Cerebellar nuclear complex (tissue), 1 donor: ENCODE measurements at places on chromosomes 2 and 18.

DNA sequence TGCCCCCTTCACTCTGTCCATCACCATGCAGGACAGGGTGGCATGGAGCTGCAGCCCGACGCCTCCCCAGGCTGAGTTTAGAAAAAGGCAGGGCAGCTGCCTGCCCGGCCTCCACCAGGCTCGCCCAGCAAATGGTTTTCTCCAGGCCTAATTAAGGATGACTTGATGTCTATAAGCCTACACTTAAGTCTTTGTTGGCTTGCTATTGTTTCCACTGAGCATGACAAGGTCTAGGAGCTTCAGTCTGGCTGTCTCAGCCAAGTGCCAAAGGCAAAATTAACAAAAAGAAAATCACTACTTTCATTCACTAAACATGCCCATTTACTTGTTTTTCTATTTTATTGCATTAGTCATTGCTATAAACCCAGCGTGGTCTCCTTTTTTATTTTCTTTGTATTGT, 372.2 kb downstream of the INSIG2 start:
- no peak for DNase-seq

- DNase-seq: no peak
Observed at GRCh38 chr2:31296641-31297287, 62.8 kb downstream of the EHD3 start.

DNA sequence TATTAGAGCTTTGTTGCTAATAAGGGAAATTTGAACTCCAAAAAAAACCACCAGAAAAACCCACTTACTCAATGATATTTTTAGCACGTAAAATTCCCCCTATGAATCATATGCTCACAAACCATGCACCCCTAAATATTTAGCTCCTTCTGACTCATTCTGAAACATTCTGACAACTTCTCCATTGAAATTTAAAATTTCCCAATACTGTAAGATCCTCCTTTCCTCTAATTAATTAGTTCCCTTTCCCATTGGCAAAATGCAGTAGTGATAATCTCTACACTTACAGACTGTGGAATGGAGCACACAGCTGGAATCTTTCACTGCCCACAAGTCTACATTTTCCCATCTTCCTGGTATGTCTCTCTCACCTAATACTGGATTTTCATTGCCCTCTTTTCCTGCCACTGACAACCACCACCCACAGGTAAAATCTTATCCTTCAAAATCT, 215.8 kb upstream of the ACVR2A start:
- DNase-seq: no peak

GRCh38 chr18:68314403-68314802, 400.5 kb downstream of the TMX3 start:
- DNase-seq: no peak

GRCh38 chr2:17934721-17935120, 56.3 kb downstream of the KCNS3 start:
- DNase-seq: no peak

GRCh38 chr2:96447726-96448125, 57.4 kb downstream of the NEURL3 start:
- no peak for DNase-seq

DNA sequence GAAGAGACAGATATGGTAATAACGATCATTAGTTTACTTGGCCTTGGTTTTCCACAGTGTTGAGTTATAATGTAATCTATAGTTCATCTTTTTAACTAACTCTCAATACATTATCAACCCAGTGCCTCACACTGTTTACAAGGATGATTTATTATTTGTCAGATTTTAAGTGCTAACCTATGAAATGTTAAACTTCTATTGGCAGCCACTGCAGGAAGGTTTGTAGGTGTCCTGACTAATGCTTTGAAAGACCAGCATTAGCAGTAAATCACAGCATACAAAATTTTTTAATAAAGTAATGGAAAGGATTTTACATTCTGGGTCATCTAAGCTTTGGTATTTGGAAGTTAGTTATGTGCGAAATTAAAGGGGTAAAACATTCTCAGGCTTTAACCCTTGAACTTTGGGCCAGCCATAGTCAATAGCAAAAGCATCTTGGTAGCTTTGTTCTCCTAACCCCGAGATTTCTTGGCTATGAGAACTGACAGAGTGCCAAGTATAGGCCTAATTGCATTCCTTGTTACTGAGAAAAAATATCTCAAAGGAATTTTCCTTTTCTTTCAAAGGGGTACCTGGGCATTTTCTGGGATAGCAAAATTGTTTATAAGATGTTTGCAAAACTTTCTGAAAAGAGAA, 30.6 kb downstream of the SPATS2L start:
- no peak for DNase-seq

DNA sequence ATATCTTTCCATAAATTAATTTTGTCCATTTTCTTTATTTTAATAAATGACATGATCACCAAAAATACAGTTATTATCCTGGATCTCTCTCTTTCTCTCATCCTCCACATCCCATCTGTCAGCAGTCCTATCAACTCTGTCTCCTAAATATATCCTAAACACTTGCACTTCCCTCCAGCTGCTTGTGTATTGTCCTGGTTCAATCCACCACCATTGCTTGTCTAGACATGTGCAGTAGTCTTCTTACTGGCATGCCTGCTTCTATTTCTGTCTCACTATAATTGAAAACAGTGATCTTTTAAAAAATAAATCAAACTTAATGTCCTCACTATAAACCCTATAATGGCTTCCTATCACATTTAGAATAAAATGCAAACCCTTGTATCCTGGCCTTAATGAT, 2168.6 kb upstream of the PIK3C3 start:
- DNase-seq: no peak

- DNase-seq: no peak
Observed at GRCh38 chr2:212770240-212770639, 231.6 kb upstream of the ERBB4 start.

DNA sequence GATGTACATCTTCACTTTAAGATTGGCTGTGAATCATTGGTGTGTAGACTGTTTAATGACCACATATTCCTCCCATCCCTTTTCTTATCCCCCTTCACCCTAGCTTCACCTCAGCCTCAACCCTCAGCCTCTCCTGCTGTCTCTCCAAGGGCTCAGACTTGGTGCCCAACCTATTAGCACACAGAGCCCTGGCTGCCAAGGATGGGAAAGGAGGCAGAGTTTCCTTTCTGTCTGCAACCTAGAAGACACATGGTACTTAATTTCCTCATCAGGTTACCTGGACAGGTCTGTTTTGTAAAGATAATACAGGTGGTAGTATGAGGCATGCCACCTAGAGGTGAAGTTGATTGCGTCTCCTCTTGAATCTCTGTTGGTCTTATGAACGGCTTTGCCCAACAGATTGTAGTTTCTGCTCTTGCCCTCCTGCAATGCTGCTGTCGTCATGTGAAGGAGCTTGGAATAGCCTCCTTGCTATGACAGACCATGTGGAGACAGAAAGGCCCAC, 44.5 kb upstream of the RMND5A start:
- no peak for DNase-seq

DNA sequence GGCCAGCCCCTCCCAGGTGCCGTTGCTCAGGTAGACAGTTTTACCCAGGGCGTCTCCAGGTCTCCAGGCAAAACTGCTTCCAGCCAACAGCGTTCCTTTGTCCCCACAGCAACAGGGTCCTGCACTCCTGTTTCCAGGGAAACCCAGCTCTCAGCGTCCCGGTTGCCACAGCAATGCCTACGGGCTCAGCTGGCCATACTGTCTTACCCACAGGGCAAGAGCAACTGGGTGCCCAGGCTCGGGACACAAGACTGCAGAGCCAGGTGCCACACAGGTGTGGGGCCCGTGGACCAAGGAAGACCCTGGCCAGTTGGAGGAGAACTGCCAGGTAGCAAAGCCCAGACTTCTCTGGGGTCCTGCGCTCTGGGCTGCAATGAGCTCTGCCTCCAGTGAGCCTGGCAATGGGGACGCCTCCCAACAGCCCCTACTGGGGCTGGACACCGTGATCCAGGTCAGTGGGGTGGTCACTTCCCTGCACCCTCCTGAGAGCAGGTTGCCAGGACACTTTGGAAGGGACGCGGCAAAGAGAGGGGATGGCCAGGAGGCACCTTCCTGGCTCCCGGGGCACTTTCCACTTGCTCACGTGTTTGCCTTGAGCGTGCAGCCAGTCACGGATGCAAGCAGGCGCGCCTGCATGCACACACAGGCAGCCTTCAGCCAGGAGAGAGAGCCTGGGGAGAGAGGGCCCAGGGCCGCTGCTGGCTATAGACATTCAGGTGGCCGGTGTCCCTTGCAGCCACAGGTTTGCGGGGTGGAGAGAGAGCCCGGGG, at the start of gene CROCC2:
Gene CROCC2 (plus strand): TSS at position 196 of the 770 bp plus-strand sequence. CDS start 178 bp downstream, at position 374.
- DNase-seq: no peak

DNA sequence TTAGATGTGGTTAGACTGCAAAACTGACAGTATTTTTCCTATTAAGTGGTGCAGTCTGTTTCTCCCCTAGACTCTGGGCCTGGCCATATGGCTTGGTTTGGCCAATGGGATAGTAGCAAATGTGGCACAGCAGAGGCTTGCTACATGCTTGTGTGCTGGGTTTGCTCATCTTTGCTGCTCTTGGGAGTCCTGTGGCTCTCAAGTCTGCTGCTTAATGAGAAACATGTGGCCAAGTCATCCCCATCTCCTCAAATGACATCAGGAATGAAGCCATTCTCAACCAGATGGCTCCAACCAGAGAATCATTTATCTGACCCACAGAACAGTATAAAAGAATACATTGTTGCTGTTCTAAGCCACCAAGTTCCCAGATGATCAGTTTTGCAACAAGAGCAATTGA, 57.1 kb upstream of the PAX3 start:
- DNase-seq: no peak

DNA sequence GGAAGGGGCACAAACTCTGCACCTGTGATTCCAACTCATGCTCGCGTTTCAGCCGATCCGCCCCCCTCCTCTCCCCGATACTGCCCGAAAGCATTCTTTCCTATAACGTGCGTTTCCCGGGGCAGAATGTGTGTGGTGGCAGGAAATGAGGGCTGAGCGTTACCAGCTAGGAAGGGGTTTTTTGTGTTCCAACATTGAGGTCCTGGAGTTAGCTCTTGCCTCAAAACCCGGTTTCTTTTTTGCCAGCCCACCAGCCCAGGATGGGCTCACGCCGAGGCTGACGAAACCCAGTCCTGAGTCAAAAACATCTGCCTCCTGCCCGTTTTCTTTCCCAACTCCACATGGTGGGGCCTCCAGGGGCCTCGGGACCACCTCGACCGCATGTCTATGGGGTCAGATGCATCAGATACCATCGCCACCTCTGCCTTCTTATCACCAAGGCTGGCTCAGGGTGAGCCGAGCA, 113.7 kb upstream of the COPS8 start:
- DNase-seq: no peak

DNA sequence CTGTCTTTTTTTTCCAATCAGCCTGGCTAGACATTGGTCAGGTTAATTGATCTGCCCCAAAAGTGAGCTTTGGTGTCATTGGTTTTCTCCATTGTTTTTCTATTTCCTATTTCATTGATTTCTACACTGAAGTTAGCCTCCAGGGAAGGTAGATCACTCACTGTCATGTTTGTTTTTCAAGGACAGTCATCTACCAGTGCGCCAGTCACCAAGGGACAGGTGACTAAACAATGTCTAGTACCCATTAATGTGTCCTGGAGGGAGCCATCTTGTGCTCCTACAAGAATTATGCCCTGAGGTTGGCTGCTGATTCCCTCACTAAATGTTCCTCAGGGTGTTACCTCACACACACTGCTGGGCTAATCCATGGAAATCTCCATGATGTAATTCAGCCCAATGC, 17.6 kb upstream of the USP40 start:
- DNase-seq: no peak

DNA sequence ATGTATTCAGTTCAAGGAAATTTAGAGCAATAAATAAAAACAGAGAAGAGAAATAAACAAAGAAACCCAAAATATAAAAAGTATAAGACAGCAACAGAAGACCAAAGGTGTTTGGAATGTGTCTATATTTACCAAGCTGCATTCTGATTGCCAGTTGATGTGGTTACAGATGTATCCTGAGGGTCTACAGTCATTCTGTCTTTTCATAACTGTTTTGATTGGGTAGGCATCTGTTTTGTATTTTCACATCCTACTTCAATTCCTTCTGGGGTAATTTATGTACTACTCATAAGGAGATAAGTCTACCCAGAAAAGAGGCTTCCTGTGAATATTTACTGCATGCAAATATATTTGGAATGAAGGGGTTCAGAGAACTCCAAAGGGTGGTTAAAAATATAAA, 596.8 kb upstream of the GCFC2 start:
- no peak for DNase-seq

GRCh38 chr2:177592945-177593344, 200.4 kb downstream of the AGPS start:
- DNase-seq: no peak

GRCh38 chr2:219521066-219521880, 7.0 kb downstream of the ASIC4 start:
- DNase-seq: no peak
